Retina (tissue), 1 donor: ENCODE measurements at places on chromosomes 16 and 17.

DNA sequence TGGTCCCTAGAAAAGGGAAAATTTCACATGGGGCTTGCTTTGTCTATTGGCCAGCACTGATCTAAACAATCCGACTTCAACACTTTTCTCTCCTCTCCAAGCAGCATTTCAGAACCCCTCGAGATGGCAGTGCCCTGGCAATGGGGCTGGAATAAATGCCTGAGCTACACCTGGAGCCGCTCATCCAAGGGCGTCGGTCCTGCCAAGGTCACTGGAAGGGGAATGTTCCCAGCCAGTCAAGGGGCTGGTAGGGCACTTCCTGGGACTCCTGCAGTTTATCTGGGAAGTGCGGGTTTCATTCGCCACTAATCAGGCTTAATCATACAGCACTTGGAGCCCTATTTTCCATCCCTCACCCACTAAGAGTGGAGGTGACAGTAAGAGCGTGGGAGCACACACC, 17.1 kb downstream of the MEAK7 start:
- DNase-seq: no peak

DNA sequence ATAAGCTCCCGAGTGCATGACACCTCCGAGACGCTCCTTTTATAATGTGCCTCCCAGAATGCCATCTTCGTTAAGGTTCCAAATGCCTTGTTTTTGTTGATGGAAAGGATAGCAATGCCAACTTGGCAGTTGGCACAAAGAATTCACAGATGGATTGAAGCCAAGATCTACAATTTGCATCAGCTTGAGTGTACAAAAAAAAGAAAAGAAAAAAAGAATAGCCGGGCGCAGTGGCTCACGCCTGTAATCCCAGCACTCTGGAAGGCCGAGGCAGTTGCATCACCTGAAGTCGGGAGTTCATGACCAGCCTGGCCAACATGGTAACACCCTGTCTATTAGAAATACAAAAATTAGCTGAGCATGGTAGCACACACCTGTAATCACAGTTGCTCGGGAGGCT, 7.6 kb downstream of the TBC1D16 start:
- no peak for DNase-seq

DNA sequence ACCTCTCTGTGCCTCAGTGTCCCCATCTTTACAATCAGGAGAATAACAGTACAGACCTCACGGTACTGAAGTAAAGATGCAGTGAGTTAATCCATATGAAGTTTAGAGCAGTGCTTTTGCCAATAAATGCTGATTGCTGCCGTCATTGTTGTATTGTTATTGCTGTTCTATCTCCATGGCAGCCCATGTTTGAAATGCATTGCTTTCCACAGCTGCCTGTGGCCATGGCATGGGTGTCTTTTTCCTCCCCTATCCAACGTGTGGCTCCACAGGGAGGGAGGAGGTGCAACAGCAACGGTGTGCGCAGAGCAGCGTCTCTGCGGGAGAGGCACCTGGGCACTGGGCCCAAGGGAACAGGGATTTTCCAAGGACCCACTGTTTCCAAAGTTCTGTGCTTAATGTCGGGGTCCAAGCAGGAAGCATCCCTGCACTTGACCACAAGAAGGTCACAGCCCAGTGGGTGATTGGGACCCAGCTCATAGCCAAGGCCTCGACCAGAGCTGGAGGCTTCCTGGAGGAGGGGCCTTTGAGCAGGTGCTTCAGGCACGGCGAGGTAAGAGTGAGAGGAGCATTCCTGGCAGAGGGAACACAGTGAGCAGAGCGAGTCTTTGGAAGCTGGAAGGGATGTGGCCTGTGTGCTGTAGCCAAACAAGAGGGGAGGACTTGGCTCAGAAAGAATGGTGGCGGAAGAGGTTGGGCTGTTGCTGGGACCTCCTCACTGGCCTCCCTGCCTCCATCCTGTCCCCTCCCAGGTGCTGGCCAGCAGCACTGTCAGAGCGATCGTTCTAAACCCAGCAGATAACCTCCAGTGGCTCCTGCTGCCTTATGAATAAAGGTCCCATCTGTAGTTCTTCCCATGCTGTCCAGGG, 3.9 kb downstream of the RAI1 start:
- no peak for DNase-seq

DNA sequence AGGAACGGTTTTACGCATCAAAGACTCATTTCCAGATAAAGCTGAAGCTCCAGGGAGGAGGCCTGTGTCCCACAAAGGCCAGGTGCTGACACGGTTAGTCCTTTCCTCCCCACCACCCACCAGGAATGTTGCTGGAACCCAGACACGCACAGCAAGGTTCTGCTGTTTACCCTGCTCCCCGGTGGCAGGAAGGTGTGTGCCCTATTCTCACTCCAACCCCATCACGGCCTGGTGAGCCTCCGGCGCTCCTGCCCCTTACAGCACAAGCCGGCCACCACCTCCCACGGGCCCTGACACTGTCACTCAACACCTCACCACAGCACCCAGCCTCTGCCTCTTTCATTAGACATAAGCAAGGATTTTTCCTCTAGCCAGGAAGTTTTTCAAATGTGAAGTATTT, 47.8 kb downstream of the ANKRD11 start:
- peak; percentile 42 for DNase-seq

DNA sequence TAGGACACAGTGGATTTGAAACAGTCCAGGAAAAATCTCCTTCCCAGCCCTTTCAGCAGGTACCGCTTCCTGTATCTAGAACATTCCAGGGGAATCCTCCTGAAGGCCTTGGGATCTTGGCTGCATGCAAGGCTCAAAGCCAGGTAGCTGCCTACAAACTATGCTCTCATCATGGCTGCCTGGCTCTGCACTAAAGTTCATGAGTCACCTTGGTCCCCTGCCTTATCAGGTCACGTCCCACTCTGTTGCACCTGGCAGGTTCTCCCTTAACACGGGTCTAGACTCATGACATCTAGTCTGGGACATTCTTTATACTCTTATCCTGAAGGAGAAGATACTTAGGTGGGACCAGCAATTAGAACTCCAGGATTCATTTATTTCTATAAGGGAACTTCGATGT, 15.8 kb downstream of the FA2H start:
- no peak for DNase-seq

- DNase-seq: no peak
These were observed 37.6 kb downstream of the USP10 start for GRCh38 chr16:84737192-84738011.

- no peak for DNase-seq
These were observed 23.9 kb downstream of the HNF1B start for GRCh38 chr17:37720989-37721388.

- DNase-seq: peak; percentile 10
These were observed 3.5 kb downstream of the VMO1 start for GRCh38 chr17:4782652-4783051.

- DNase-seq: peak; percentile 85
These were observed 774 bp upstream of the MAF start for GRCh38 chr16:79601092-79601930.

GRCh38 chr16:76176153-76176552, 101.0 kb upstream of the CNTNAP4 start:
- no peak for DNase-seq
